ENCODE measurements at places on chromosomes 5 and 9. TPM values are rescaled to one million over a fixed set of nuclear protein-coding genes. Genes with fewer than 3 reads are reported as not detected.

LCN10 gene
- 2.4 TPM for total RNA-seq

NMUR2 gene
- total RNA-seq, result 0.16 TPM

ZNF454 gene
- 4.3 TPM for total RNA-seq

DPP7 gene
- 38.9 TPM for total RNA-seq

FBXL7 gene
- total RNA-seq, result 14.4 TPM

LCN12 gene
- 4.7 TPM for total RNA-seq

GRIN1 gene
- total RNA-seq, result 6.6 TPM

CD180 gene
- total RNA-seq, result not detected

FUT7 gene
- not detected for total RNA-seq

OGN gene
- 0.11 TPM for total RNA-seq

FSTL4 gene
- 5.0 TPM for total RNA-seq

RANBP3L gene
- total RNA-seq, result not detected

SREK1 gene
- 34.2 TPM for total RNA-seq

DNM1 gene
- total RNA-seq, result 105 TPM

SAP30L gene
- 32.0 TPM for total RNA-seq

SPAAR gene
- total RNA-seq, result not detected

Data from WTC11 (cell line).